ENCODE measurements at places on chromosomes 7 and 10. TPM values are rescaled to one million over a fixed set of nuclear protein-coding genes. Genes with fewer than 3 reads are reported as not detected.

Gene AZGP1
- total RNA-seq, result 952 TPM

DNA sequence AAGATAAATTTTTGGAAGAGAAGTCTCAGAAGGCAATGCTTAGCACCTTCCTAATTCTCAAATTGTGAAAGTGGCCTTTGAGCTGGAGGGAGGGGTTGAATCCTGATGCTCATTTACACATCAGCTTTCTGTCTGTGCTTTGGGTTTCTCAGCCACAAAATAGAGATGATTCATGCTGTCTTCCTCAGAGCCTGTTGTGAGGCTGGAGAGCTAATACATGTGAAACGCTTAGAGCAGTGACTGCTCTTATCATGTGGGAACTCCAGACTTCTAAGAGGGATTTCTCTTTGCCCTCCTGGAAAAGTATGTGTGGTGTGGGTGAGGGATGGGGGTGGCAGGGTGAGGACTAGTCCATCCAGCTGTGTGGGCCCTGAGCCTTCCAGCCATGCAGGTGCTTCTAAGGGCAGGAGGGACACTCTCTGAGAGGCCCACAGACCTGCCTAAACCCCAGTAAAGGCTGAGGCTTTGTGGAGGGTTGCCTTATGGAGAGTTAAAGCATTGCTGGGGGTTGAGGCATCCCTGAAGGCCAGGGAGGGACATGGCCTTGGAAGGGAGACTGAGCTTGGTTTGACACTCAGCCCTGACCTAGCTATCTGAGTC is 4.8 kb upstream of the EVX1 start:
- no peak for DNase-seq

DNA sequence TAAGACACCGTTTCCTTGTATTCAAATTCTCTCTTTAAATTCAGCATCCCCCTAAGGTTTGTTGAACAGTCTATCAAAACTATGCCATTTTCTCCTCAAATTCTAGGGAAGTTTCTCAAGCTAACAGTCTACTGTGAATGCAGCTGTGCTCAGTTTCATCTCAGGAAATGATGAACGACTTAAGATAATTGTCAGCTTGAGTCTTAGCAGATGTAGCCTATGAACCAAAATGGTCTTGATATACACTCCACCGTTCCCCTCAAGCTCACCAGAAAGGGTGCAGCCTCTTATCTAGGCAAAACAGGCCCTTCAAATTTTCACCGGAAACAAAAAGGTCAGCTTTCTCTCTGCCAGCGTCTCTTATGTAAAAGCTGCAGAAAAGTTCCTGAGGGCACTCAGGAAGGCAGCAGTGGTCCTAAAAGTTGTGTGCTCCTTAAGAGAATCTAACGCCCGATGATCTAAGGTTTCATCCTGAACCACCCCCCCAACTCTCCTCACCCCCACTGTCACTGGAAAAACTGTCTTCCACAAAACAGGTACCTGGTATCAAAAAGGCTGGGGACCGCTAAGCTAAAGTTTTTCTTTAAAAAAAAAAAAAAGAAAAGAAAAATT is 2.1 kb downstream of the DNAJC9 start:
- peak; percentile 55 for DNase-seq

DNA sequence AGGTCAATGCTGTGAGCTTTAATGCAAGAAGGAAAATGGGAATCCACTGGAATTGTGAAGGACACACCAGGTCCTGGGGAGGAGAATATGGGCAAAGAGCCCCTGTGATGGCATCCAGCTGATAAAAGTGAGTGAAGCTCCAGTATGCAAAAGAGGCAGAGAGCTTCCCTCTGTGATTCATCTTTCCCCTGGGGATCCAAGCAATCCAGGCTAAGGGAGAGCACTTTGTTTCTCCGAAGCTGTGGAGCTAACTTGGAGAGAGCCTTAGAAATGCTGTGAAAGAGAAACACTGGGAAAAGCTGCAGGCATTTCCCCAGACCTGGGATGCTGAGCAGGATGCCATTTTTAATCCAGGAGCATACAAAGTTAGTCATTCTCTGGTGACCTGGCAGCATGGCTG is 489.5 kb downstream of the SH2D4B start:
- no peak for DNase-seq

- DNase-seq, result no peak
Measured at GRCh38 chr10:75019370-75019769, 92.1 kb upstream of the SAMD8 start.

Measured in liver (tissue), 10 donors.